Ascending aorta (tissue), 2 donors: ENCODE measurements at places on chromosomes 12 and 14.

GRCh38 chr12:110934093-110934852 is 13.9 kb upstream of the MYL2 start:
- no peak for DNase-seq

GRCh38 chr14:87877877-87878276 is 115.1 kb downstream of the GALC start:
- DNase-seq, result no peak

DNA sequence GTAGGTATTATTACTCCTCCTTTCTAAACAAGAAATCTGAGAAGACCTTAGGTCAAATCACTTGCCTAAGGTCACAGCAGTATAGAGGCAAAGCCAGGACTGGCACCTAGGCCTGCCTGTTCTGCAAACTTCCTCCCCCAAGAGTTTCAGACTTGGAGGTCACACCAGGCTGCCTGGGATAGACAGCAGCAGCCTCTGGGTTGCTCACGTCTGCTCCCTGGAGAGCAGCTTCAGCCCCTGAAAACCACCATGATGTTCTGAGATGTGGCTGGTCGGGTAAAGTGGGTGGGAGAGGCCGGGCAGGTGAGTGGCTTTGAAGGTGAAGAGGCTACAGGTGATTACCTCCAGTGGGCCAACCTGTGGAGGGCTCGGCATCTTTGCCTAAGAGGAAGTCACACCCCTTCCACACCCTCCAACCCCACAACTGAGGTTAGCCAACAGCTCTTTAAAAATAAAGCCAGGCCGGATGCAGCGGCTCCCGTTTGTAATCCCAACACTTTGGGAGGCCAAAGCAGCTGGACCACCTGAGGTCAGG is 37.0 kb upstream of the PNMA1 start:
- DNase-seq, result no peak

DNA sequence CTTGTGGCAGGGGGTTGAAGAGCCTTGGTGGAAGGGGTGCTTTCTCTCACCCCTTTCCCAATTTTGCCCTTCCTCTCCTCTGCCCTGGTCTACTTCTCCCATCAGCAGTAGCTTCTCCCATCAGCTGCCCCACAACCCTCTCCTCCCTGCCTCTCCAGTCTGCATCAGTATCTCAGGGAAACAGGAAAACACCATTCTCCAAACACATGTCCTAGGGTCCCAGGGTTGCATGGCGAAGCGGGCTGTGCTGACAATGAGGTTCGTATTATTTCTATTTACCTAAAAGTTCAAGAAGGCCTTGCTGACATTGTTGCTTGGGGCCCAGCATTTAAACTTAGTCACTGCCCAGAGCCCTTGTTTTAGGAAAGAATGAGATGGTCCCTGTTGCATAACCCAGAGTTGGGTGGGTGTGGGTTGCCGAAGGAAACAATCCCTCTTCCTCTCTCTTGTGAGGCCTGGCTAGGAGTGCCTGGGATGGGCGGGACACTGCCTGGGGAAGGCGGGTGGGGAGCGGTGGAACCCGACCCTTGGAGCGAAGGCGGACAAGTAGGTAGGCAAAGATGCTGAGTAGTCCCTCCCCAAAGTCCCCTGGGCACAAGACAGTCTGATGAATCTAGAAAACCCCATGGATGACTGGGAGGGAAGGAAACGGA is 1.3 kb upstream of the IGFBP6 start:
- DNase-seq, result peak; percentile 33

DNA sequence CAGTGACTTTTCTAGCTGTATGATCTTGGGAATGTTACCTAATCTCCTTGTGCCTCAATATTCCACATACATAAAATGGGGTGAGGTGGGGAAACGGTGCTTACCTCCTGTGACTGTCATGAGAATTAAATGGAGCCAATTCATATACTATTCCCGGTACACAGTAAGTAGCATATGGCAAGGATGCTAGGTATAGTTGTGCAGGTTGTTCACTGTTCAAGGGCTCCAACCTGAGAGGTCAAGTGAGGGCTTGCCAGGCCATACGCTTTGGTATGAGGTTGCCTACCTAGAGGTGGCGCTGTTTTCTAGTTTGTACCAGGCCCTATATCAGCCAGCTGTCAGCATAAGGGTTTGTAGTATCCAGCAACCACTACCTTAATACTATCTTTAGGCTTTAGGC is 3.6 kb upstream of the BATF start:
- DNase-seq, result no peak

GRCh38 chr12:6768437-6768914 is 2.3 kb downstream of the PTMS start:
- DNase-seq, result no peak
